ENCODE measurements at places on chromosomes 16 and 17.

DNA sequence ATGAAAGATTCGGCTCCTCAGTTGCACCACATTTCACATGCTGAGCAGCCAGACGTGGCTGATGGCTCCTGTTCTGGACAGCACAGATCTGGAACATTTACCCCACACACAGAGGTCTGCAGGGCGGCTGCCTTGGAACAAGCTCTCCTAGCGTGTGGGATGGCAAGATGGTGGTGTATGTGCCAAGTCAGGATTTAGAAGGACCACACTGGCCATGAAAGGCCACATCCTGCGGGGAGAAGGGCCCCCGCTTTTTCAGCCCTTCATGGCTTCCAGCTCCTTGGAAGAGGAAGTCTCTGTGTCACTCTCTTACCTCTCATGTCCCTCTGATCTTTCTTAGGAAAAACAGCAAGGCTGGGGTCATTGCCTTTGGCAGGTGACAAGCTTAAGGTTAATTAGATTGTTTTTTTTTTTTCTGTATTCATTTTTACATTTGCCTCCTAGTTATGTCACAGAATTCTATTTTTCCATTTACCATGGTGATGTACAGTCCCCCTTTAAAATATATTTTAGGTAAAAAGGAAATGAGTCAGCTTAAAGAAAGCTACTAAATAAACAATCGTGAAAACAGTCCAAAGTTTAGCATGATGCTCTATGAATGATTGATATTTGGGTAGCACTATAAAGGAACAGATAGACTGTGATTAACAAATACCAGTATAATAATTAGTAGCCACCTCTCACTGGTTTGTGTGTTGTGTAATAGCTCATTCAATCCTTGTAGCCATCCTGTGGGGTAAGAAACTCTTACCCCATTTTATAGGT, 396.6 kb downstream of the CPPED1 start:
- no peak for DNase-seq

GRCh38 chr16:57501492-57501891, 15.2 kb upstream of the DOK4 start:
- DNase-seq, result no peak

DNA sequence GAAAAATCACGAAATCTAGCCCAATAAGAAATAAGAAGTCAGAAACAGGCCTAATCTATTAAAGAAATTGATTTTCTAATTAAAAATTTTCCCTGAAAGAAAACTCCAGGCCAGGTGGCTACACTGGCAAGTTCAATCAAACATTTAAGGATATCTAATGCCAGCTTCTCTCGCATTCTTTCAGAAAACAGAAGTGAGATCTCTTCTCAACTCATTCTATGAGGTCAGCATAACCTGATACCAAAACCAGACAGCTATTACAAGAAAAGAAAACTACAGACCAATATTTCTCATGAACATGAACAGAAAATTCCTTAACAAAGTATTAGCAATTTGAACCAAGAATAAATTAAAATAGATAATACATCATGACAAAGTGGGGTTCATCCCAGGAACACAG, 52.4 kb downstream of the AXIN2 start:
- no peak for DNase-seq

DNA sequence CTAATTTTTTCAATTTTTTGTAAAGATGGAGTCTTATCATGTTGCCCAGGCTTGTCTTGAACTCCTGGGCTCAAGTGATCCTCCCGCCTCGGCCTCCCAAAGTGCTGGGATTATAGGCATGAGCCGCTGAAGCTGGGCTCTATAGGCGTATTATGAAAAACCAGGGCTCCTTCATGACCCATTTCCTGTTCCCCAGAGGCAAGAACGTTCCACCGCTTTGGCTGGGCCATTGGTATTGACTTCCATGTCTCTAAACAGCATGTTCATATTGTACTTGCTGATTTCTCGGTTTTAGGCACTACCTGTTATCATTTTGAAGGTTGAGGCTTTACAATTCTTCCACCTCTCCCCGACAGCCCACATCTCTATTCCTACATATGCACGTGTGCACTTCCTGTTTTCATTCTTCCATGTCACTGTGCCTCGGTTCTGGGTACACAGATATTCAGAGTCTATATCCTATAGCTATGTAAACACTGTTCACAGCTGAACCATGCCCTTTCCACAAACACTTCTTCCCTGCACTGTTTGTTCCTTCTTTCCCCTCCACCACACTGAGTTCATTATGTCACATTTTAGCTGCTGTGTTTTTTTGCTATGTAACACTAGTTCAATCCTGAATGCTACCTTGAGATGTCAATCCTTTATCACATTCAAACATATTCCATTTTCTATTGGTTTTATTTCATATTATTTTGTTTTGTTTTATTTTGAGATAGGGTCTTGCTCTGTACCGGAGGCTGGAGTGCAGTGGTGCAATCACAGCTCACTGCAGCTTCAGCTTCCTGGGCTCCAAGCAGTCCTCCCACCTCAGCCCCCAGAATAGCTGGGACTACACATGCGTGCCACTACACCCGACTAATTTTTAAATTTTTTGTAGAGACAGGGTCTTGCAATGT, 16.8 kb upstream of the MAPK3 start:
- DNase-seq, result no peak

DNA sequence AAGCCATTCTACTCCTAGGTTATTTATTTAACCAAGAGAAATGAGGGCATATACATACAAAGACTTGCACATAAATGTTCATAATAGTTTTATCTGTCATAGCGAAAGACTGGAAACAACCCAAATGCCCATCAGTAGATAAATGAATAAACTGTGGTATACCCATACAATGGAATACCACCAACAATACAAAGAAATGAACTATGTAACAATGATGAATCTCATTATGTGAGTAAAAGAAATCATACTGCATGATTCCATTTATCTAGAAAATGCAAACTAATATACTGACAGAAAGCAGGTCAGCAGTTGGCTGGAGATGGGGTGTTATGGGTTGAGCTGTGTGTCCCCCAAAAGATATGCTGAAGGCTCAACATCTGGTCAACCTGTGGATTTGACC, 57.3 kb downstream of the CEP95 start:
- DNase-seq, result no peak

DNA sequence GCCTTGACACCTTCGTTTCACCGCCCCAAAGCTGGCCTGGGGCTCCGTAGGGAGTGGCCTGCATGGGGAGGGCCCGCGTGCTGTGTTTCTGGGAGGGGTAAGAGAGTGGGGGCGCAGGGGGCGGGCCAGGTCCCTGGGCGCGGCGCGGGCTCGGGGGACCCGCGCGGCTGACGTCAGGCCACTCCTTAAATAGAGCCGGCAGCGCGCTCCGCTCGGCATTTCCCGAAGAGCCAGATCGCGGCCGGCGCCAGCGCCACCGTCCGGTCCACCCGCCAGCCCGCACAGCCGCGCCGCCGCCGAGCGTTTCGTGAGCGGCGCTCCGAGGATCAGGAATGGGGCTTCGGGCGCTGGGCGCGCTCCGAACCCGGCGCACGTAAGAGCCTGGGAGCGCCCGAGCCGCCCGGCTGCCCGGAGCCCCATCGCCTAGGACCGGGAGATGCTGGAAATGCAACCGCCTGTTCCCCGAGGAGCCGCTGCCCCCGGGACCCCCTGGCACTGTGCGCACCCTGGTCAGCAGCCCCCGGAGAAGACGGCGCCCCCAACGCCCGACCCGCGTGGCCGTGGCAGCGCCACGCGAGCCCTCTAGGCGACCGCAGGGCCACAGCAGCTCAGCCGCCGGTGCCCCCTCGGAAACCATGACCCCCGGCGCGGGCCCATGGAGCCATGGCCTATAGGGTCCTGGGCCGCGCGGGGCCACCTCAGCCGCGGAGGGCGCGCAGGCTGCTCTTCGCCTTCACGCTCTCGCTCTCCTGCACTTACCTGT, at the start of gene HS3ST2:
Gene HS3ST2 (plus strand): TSS at position 215 of the 763 bp plus-strand sequence. CDS start 449 bp downstream, at position 664.
- no peak for DNase-seq

- DNase-seq, result no peak
Observed at GRCh38 chr16:17154981-17155380, 315.8 kb downstream of the XYLT1 start.

DNA sequence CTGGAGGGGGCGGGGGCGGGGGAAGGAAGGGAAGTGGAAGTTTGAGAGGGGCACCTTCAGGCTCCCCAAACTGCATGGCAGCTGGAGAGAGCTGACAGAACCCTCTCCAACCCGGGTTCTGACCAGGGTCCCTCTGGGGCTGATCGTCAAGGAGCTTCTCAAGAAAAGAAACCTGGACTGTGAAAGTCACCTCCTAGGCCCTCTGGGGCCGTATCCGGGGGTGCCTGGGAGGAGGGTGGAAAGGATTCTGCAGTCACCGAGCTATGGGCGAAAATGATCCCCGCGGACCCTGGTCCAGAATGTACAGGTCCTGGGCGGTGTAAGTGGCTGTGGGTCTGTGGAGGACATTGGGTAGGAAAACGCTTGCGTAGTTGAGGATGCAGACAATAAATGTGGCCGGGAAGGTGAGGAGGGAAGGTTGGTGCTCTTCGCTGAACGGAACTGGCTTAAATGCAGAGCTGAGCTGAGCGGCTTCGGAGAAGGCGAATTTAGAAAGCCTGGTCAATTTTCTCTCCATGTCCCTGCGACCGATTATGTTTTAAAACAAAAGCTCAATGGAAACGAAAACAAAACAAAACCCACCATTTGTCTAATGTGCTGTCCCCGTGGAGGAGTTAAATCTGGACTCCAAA, 3.6 kb upstream of the LHX1 start:
- no peak for DNase-seq

DNA sequence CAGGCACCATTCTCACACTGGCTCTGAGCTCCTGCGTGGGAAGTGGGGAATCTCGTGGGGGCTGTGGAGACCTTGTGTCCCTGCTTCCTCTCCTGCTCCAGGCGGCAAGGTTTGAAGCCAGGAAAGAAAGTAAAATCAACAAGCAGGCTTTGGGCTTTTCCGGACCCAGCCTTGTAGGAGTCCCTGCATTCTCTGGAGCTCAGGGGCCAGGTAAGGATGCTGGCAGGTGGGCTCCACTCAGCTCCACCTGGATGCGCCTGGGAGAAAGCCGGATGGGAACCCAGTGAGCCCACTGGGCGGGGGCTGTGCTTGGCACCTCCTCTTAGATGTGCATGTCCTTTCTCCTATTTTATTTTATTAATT, 362.5 kb downstream of the SEC14L1 start:
- DNase-seq, result no peak

GRCh38 chr16:54976651-54977200, 46.1 kb downstream of the IRX5 start:
- no peak for DNase-seq

GRCh38 chr17:78903101-78903779, at the start of gene CEP295NL:
TSS of gene CEP295NL (minus strand) at chr17:78903201. CDS start at chr17:78901828, 1,373 bp downstream.
- no peak for DNase-seq

DNA sequence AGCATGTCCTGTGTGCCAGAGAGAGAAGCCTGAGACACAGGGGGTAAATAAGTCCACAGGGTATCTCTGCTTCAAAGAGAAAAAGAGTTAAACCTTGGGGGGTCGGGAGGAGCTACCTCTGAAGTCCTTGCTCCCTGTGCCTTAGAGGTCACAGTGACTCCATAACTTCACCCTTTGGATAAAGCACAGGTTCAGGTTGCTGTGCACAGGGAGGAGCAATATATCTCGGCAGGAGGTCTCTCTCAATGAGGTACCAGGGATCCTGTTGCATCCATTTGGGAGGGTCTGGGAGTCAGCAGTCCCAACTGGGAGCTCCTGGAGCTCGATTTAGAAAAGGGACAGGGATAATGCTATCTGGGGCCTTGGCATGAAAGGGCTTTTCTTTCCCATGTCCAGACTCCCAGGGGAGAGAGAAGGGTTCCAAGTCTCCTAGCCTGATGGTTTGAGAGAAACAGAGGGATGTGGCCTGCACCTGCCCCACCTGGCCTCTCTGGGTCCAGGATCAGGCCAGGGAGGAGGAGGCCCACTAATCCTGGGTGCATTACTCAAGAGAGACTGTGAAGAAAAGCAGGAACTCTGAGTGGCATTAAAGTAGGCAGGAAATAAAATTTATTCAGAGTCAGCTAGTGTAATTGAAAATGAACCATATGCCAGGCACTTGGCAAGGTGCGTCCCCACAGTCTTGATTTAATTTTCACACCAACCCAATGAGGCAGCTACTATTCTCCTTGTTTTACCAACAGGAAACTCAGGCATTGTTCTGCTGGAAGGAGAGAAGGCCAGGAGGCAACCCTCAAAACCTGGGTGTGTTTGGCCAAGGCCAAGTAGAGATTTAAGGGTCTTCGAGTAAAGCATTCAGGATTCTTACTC, 40.7 kb downstream of the CUEDC1 start:
- no peak for DNase-seq

GRCh38 chr17:6752068-6752909, 3.6 kb upstream of the XAF1 start:
- DNase-seq, result peak; percentile 98
